ENCODE measurements at places on chromosomes 16 and 17.

- no peak for DNase-seq
Observed at GRCh38 chr17:73411313-73411747, 99.5 kb upstream of the CDC42EP4 start.

- DNase-seq = no peak
Observed at GRCh38 chr17:61981323-61981722, 53.5 kb upstream of the INTS2 start.

- no peak for DNase-seq
Observed at GRCh38 chr17:4527134-4527533, 28.1 kb downstream of the MYBBP1A start.

DNA sequence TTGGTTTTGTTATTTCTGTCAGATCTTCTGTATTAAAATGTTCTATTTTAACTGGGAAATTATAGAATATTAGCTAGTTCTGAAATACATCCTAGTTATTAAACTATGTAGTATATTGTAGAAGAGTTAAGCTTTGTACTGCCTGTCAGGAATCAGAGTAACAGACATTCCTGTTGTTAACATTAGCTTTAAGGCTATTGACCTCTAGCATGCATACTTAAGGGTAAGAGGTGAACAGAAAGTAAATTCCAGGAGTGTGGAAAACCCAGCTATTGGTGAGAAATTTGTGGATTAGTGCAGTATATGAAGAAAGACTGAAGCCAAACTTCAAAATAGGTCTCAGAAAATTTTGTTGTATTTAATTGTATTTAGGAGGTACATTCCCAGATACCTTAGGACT lies 111.3 kb downstream of the CHD9 start:
- no peak for DNase-seq

DNA sequence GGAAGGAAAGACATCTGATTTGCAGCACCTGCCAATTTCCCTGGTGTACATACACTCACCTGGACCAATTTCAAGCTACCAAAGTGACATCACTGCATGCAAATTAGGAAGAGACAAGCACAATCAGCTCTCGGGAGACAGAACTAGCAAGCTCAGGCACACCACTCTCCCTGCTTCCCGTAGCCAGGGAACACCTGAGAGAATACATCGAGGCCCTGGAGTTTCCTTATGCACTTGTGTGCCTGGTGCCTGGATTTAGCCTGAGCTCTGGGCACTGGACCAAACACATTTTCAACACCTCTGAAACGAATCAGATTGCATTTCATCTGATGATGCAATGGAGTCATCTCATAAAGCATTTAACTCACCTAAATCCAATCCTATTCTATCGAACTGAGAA lies 110.5 kb downstream of the HS3ST2 start:
- DNase-seq = no peak

DNA sequence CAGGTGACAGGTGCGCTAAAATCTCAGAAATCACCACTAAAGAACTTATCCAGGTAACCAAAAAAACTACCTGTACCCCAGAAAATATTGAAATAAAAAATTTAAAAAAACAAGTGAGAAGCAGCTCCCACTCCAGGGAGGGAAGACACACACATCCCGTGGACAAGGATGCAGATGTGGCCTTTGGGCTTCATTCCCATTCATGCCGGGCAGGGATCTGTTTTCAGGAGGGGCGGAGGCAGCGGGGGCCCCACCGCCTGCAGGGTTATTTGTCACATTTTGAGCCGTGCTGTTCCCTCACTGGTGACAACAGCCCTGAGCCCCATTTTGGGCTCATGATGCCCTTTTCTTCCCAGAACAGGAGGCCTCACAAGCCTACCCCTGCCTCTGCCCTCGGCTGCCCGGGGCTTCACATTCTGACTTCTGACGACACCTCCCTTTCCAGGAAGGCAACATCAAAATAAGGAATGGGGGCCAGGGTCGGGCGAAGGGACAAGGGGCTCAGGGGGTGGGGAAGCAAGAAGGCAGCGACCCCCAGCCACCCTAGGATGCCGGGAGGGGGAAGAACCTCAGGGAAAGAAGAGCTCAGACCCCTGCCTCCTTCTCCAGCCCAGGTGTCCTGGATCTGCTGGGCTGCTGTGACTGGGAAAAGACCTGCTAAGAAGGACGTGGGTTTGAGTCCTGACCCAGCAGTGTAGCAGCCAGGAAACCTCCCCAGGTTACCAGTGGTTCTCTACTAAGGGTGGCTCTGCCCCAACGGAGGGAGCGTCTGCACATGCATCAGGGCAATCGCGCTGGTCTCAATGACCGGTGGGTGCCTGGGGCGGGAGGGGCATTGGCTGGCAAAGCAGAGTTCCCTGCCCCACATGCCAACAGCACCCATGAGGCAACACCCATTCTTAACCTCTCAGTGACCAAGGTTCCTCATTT lies 2.3 kb upstream of the CD79B start:
- no peak for DNase-seq

GRCh38 chr17:67716405-67716798 lies 1.3 kb upstream of the NOL11 start:
- DNase-seq = no peak

DNA sequence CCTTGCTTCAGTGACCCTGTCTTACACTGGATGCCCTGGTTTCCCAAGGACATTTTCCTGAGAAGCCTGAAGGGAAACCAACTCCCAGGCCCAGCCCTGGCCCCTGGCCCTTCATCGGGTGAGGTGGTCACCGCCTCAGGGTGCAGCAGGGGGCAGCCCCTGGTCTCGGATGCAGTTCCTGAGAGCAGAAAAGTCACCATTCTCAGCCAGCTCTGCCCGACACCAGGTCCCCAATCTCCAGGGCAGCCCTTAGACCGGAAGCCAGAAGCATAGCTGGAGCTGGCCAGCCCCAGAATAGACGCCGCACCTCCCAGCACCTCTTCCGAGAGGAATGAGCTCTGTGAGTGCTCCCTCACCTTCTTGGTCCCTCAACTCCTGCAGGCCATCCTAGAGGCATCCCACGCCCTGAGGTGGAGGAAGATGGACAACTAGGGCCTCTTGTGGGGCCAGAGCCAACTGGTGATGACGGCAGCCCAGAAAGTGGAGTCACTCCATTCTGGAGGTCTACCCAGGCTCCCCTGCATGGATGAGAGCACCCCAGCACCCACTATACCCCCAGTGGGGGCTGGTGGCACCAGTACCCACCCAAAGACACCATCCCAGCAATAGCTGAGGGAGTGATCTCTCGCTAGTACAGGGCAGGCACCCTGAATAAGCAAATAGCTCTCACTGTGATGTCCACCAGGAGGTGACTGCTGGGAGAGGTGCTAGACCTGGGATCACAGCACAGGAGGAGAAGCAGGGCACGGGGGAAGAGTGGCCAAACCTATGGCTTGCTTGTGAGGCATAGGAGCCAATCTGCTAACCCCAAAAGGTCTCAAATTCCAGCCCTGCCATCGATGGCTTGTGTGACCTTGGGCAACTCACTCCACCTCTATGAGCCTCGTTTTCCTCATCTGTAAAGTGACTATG lies 56.2 kb downstream of the TK2 start:
- DNase-seq = no peak

DNA sequence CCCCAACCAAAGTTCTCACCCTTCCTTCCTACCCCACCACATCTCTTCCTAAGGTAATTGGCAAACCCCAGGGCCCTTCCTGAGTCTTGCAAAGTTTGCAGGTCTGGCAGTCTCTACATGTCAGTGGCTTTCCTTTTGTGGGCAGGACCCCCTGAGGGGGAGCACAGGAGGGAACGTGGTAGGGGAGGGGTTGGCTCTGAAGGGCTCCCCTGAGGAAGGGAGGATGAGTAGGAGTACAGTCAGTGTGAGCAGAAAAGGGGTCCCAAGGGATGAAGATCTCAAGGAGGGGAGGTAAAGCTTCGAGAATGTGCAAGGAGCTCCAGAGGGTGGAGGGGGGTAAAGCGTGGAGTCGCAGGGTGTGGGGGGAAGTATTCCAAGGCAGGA lies 206.9 kb downstream of the RAB11FIP4 start:
- no peak for DNase-seq

DNA sequence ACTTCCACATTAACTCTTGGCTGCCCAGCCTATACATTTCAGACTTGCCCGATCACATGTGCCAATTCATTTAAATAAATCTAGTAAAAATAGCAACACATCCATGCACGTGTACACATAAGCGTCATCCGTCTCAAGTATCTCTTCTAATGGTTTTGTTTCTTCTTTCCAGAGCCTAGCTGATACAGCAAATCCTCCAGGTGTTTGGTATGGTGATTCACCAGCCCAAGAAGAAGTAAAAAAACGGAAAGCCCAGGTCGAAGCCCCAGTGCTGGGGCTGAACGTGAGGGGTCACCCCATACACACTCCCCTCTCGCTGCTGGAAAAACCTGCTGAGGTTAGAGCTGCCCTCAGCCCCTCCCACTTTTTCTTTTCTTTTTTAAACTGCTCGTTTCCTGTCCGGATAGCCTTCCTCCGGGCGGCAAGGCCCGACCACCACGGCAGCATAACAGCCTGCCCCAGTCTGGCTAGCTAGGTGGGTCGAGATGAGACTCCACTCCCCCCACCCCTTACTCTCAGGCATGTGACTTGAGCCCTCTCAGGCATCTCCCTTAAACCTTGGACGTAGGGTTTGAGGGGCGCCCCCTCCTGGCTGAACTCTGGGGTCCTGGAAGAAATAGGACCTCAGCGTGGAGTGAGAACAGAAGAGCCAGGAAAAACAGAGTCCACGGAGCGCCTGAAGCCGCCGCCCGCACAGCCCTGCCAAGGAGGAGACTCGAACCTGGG lies 13.9 kb upstream of the OR1F1 start:
- DNase-seq = no peak

DNA sequence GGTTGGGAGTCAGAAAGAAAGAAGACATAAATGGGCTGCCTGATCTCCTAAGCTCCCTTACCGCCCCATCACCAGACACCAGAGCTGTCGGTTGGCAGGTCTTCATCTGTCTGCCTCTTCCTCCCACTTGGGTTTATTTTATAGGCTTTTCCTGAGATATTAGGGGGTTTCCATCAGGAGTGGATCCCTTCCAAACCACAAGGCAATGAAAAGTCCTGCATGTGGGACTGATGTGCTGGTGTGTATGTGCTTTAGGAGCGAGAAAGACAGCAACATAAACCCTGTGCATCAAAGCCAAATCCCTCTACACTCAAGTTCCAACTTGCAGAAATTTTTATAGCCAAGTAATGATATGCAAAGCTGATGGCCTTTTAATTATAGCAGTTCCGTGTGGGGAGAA lies 389.5 kb downstream of the SLC39A11 start:
- DNase-seq = no peak

GRCh38 chr17:55745258-55745657 lies 5.6 kb upstream of the PCTP start:
- DNase-seq = no peak

DNA sequence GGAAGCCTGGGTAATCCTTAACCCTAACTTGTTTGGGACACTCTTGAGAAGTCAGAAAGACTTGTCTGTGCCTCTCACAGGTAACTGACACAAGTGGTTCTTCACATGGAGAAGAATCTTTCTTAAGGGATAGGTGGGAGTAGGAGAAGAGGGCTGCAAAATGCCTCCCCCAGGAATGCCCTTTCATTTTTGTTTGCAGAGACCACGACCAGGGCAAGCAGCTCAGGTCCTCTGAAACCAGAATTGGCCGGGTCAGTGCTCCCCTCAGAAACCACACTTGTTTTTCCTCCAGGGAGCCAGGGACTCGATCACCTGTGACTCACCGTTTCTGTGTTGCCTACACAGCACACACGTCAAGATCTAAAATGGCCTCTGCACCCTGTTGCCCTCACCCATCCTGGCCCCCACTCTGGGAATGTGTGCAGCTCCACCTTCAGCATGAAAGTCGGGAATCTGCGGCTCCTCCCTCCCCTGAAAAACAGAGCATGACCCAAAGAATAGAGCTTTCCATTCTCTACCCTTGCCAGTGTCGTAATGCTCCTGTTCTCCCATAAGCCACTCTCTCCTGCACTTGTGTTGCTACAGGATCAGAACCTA lies 36.1 kb downstream of the HNF1B start:
- no peak for DNase-seq

GRCh38 chr16:46801428-46802049 lies 29.4 kb downstream of the C16orf87 start:
- DNase-seq = no peak

- DNase-seq = no peak
Observed at GRCh38 chr17:38800237-38800760, 943 bp upstream of the PIP4K2B start.

DNA sequence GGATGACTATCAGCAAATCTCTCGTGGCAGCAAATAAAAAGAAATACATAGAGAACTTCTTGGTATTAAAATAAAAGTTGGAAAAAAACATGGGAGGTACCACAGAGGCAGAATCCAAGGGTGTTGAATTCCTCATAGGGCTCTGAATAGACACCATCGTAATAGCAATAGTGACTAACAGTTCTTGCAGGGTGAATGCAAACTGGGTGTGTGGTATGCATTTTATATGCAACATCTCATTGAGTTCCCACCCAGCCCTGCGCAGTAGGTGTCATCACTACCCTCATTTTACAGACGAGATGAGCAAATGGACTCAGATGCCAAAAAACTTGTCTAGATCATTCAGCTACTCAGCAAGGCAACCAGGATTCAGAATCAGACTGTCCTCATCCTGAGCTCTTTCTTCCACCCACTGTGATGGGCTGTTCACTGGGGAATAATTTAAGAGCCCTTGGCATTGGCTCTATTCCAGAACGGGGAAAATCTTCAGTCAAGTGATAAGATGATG lies 354.6 kb upstream of the CDH11 start:
- DNase-seq = no peak

All from stimulated activated CD8-positive, alpha-beta memory T cell treated with anti-CD3 and anti-CD28 coated beads, Interleukin-7, amount 100 ng/mL, for 24 hours (primary cell).